ENCODE measurements at places on chromosomes 1 and 21. TPM values are rescaled to one million over a fixed set of nuclear protein-coding genes. Genes with fewer than 3 reads are reported as not detected.

DNA sequence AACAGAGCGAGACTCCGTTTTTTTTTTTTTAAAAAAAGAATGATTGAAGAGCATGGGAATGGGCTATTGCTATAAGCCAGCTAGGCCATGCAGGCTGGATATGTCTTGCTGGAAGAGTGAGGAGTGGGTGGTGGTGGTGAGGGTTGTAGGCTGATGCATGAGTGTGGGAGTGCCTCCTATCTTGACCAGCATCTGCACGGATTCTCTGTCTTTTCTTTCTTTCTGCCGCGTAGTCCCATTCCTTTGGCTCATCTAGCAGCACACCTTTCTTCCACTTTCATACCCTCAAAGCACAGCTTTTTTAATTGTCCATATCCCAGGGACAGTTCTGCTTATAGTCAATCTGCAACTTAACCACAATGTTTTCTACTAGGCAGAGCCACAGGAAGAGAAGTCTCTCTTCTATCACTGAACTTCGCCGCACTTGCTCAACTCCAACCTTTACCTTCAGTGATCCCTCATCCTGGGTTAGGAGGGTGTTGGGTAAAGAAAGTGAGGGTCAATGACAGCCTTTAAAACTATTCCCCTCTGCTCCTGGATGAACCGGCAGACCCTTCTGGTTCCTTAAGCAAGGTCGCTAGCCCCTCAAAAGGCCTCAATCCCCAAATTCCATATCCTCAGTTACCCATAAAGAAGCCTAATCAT lies 15.2 kb downstream of the ADCY10 start:
- H3K36me3 ChIP-seq = no peaks in the 10 kb centered on the region
- H3K4me1 ChIP-seq = no peaks in the 10 kb centered on the region
- H3K27me3 ChIP-seq = no peaks in the 10 kb centered on the region
- DNase-seq = no peak

GRCh38 chr1:196143602-196144342 lies 464.5 kb downstream of the KCNT2 start:
- no peak overlapping the region for H3K27ac ChIP-seq
- no peaks in the 10 kb centered on the region for H3K4me1 ChIP-seq
- H3K4me3 ChIP-seq = no peak overlapping the region
- DNase-seq = no peak
- no peaks in the 10 kb centered on the region for H3K36me3 ChIP-seq
- H3K27me3 ChIP-seq = no peaks in the 10 kb centered on the region

GRCh38 chr1:180208264-180208663 lies 21.8 kb upstream of the LHX4 start:
- H3K4me3 ChIP-seq = no peak overlapping the region
- H3K36me3 ChIP-seq = no peaks in the 10 kb centered on the region
- H3K27ac ChIP-seq = no peak overlapping the region
- no peaks in the 10 kb centered on the region for H3K4me1 ChIP-seq
- no peaks in the 10 kb centered on the region for H3K27me3 ChIP-seq
- DNase-seq = no peak

GRCh38 chr1:232904566-232904965 lies 45.8 kb upstream of the NTPCR start:
- no peaks in the 10 kb centered on the region for H3K36me3 ChIP-seq
- no peak overlapping the region for H3K4me3 ChIP-seq
- DNase-seq = peak; percentile 51
- H3K27ac ChIP-seq = peak overlapping the region; percentile 2
- H3K27me3 ChIP-seq = no peaks in the 10 kb centered on the region

- no peaks in the 10 kb centered on the region for H3K27me3 ChIP-seq
- H3K4me3 ChIP-seq = no peak overlapping the region
- no peak for DNase-seq
- H3K27ac ChIP-seq = no peak overlapping the region
- no peaks in the 10 kb centered on the region for H3K36me3 ChIP-seq
Measured at GRCh38 chr1:193338194-193338593, 151.8 kb upstream of the B3GALT2 start.

- H3K4me1 ChIP-seq = no peaks in the 10 kb centered on the region
- H3K27me3 ChIP-seq = no peaks in the 10 kb centered on the region
- H3K27ac ChIP-seq = no peak overlapping the region
- no peak overlapping the region for H3K4me3 ChIP-seq
- no peak for DNase-seq
Measured at GRCh38 chr1:9198538-9199361, 35.8 kb upstream of the H6PD start.

DNA sequence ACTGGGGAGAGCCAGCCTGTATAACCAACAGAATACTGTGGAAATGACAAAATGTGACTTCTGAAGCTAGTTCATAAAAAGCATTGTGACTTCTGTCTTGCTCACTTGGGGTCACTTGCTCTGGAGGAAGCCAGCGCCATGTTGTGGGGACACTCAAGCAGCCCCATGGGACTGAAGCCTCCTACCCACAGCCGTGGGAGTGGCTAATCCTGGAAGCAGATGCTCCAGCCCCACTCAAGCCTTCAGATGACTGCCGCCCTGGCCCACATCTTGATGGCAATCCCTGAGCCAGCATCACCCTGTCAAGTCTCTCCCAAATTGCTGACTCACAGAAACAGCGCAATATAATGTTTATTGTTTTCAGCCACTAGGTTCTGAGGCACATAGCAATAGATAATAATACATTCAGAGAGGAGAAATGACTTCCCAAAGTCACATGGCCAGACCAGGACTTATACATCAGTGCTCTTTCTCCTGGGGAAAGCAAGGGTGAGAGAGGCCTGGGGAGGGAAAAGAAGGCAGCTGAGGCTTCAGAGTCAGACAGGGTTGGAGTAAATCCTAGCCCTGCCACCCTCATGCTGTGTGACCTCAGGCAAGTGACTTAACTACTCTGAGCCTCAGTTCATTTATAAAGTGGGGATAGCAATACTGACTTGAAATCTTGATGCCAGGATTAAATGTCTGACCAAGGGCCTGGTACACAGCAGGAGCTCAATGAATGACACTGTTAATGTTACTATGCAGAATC lies 5.0 kb upstream of the TNFRSF8 start:
- peaks cover 3% of the 10 kb centered on the region for H3K27me3 ChIP-seq
- no peak for DNase-seq
- no peaks in the 10 kb centered on the region for H3K36me3 ChIP-seq
- peaks cover 1% of the 10 kb centered on the region for H3K4me1 ChIP-seq
- no peak overlapping the region for H3K4me3 ChIP-seq

DNA sequence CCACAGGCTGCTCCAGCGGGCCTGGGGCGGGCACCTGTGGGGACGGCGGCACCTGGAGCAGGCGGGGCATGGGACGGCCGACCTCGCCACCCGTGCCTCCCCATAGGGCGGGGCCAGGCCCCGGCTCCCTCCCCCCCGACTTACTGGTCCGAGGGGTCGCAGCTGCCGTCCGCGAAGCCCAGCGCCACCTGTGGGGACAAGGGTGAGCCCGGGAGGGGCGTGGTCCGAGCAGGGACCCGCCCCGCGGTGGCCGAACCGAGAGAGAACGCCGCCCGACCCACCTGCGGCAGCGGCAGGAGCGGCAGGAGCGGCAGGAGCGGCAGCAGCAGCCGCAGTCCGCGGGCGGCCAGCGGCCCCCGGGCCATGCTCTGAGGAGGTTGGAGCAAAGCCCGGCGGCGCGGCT lies at the start of gene TMEM52:
TSS of gene TMEM52 (minus strand) at position 379 of the 403 bp plus-strand sequence. CDS start at position 365, 14 bp downstream.
- no peak for DNase-seq
- peak within 1 kb of the TSS; percentile 68 for H3K27ac ChIP-seq
- H3K27me3 ChIP-seq = no peaks in the 10 kb centered on the region

- H3K36me3 ChIP-seq = no peaks in the 10 kb centered on the region
- no peak for DNase-seq
- H3K4me3 ChIP-seq = no peak overlapping the region
Measured at GRCh38 chr1:2130156-2130555, 64.4 kb downstream of the FAAP20 start.

DNA sequence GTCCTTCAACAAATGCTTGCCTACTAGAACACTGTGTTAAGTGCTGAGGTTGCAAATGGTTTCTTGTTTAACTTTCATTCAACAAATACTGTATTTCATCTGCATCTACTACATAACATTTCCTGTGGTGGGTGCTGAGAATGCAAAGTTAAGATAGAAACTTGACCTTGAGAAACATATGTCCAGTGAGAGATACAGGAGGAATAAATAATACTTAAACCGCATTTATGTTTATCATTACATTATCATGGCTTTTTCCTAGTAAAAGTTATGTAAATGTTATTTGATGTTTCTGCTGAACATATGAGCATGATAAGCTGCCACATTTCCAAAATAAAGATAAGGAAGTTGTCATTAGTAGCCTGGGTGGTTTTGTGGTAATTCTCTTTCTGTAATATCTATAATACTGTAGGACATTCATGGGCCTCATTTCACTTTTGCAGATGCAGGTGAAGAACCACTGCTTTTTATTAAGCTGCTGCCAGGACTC lies 590.4 kb downstream of the PLPP3 start:
- H3K4me3 ChIP-seq = no peak overlapping the region
- H3K27ac ChIP-seq = no peak overlapping the region
- H3K27me3 ChIP-seq = no peaks in the 10 kb centered on the region
- DNase-seq = no peak
- H3K4me1 ChIP-seq = no peaks in the 10 kb centered on the region

The HSD3B1 gene
- not detected for total RNA-seq

The CYP4A11 gene
- 4.7 TPM for total RNA-seq

The EPHA10 gene
- 52.9 TPM for total RNA-seq

The TRABD2B gene
- 2.5 TPM for total RNA-seq

The NTMT2 gene
- total RNA-seq = not detected

Measured in Peyer's patch (tissue), 4 donors.